ENCODE measurements at places on chromosomes 3 and 15.

DNA sequence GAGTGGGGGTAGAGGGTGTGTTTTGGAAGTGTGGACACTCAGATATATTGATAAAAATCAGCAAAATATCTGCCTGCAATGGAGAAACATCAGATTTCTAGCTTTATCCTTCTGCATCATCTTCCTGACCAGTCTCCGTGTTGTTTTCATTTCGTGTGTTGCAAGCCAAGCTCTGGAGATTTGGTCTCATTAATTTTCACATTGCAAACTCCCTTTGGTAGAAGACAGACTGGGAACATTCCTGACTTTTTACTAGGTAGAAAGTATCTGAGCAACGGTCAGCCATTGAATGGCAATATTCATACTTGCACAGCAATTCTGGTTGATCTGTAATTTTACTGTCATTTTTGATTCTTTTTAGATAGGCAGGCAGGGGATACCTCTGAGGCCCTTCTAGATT lies 30.4 kb downstream of the FSTL1 start:
- no peak for DNase-seq
- H3K36me3 ChIP-seq: peaks cover 8% of the 10 kb centered on the region
- H3K4me1 ChIP-seq: peaks cover 83% of the 10 kb centered on the region
- H3K27ac ChIP-seq: peak overlapping the region; percentile 95

- H3K36me3 ChIP-seq: no peaks in the 10 kb centered on the region
- no peak overlapping the region for H3K4me3 ChIP-seq
- H3K27ac ChIP-seq: peak overlapping the region; percentile 32
- H3K27me3 ChIP-seq: no peaks in the 10 kb centered on the region
- DNase-seq: no peak
- peaks cover 27% of the 10 kb centered on the region for H3K4me1 ChIP-seq
These were observed 268.0 kb downstream of the EPHA3 start for GRCh38 chr3:89375451-89375850.

GRCh38 chr3:112807685-112808084 lies 39.0 kb downstream of the CD200R1L start:
- H3K27ac ChIP-seq: no peak overlapping the region
- no peak for DNase-seq
- peaks cover 49% of the 10 kb centered on the region for H3K4me1 ChIP-seq
- no peak overlapping the region for H3K4me3 ChIP-seq
- no peaks in the 10 kb centered on the region for H3K27me3 ChIP-seq

- no peak overlapping the region for H3K27ac ChIP-seq
- H3K36me3 ChIP-seq: peaks cover 26% of the 10 kb centered on the region
- no peaks in the 10 kb centered on the region for H3K27me3 ChIP-seq
- H3K4me1 ChIP-seq: peaks cover 24% of the 10 kb centered on the region
- DNase-seq: no peak
- H3K4me3 ChIP-seq: no peak overlapping the region
These were observed 23.2 kb downstream of the SELENOT start for GRCh38 chr3:150626148-150626930.

DNA sequence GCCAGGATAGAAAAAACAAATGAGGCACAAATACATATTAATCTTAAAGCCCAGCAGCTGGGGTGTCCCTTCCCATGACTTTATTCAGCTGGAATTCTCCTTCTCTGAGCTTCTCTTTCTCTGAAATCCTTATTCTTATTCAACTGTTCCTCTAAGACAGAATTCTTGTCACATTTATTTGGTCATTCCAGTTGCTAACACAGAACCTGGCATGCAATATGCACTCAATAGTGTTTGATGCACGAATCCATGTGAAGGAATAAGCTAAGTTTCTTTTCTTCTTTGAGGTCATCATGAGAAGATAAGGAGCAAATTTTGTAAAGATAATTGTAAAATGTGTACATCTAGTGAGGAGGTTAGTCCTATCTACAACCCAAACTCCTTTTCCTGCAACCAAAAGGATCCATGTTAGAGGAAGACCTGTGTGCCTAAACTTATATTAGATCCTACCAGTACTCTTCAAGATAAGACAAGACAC lies 154.2 kb upstream of the KCNMB2 start:
- H3K27ac ChIP-seq: peak overlapping the region; percentile 75
- H3K4me1 ChIP-seq: peaks cover 55% of the 10 kb centered on the region
- DNase-seq: no peak
- H3K27me3 ChIP-seq: no peaks in the 10 kb centered on the region

GRCh38 chr3:161781381-161781780 lies 284.8 kb downstream of the OTOL1 start:
- peak overlapping the region; percentile 92 for H3K27ac ChIP-seq
- DNase-seq: no peak
- H3K4me1 ChIP-seq: peaks cover 18% of the 10 kb centered on the region
- peak overlapping the region; percentile 17 for H3K4me3 ChIP-seq

DNA sequence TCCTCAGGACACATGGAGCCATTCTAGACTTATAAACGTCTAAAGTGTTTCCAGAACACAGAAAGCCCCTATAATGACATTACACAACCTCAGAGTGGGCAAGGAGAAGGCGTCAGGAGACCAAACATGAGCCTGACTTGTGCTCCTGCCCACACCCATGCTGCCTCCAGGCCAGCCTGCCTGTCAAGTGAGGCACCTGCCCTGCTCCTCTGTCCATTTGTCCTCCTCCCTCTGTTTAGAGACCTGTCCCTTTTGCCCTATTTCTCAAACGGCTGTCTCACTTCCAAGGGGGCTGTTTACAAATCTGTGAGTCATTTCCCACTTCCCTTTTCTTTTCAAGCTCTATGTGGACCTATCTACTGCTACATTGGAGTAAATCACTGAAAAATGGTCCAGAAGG lies 21.0 kb downstream of the ZDHHC3 start:
- no peaks in the 10 kb centered on the region for H3K36me3 ChIP-seq

GRCh38 chr3:171511450-171511849 lies 51.2 kb upstream of the TNIK start:
- no peak for DNase-seq
- H3K4me3 ChIP-seq: no peak overlapping the region
- no peaks in the 10 kb centered on the region for H3K36me3 ChIP-seq
- no peaks in the 10 kb centered on the region for H3K4me1 ChIP-seq

DNA sequence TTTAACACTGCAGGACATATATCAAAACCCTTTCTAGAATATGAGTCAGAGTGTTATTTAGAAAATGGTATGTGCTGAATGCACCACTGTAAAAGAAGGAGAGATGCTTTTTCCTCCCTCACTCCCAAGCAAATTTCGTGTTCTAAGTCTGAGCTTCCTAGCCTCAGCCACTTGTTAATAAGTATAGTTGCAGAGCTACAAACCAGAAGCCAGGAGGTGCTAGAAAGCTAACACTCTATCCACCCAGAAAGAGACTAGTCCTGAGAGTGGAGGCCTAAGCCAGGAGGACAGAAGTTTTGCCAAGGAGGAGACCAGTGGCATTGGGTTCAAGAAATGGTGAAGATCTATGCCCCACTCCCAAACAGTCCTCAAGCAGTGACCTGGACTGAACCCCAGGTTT lies 40.5 kb upstream of the GYG1 start:
- no peak for DNase-seq
- no peak overlapping the region for H3K4me3 ChIP-seq
- no peaks in the 10 kb centered on the region for H3K27me3 ChIP-seq
- no peak overlapping the region for H3K27ac ChIP-seq

DNA sequence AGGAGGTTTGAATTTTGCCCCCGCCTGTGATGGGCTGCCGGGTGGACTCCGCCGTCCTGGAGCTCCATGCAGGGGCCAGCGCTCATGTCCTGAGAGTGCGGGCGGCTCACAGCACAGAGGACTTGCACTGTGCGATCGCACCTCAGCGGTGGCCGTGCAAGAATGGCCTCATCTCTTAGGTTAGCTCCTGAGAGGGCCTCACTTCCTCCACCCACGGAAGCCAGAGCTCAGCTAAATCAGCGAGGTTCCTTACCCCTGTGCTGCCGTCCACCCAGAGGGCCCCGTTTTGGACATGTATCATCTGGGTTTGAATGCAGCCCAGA lies 72.0 kb upstream of the PCSK6 start:
- peaks cover 26% of the 10 kb centered on the region for H3K27me3 ChIP-seq
- DNase-seq: no peak
- no peak overlapping the region for H3K27ac ChIP-seq
- no peak overlapping the region for H3K4me3 ChIP-seq
- no peaks in the 10 kb centered on the region for H3K36me3 ChIP-seq

DNA sequence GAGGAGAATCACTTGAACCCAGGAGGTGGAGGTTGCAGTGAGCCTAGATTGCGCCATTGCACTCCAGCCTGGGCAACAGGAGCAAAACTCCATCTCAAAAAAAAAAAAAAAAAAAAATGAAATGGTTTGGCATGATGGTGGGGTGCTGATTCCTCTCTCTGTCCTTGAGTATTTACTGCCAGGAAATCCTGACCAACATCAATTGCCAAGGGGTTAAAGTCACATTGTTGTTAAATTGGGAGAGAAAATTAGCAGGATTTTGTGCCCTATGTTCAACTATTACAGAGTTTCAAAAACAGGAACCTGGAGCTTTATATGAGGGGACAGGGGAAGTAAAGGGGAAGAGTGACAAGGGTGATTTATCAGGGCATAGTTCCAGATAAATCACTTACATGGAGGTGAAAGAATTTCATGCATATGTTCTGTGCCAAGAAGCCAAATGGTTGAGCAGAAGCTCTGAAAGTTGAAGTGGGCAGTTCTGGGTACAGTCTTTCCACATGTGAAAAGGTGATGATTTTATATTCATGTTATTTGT lies 70.5 kb upstream of the TSEN2 start:
- H3K27me3 ChIP-seq: no peaks in the 10 kb centered on the region
- H3K4me1 ChIP-seq: peaks cover 32% of the 10 kb centered on the region
- H3K4me3 ChIP-seq: no peak overlapping the region
- no peak overlapping the region for H3K27ac ChIP-seq

DNA sequence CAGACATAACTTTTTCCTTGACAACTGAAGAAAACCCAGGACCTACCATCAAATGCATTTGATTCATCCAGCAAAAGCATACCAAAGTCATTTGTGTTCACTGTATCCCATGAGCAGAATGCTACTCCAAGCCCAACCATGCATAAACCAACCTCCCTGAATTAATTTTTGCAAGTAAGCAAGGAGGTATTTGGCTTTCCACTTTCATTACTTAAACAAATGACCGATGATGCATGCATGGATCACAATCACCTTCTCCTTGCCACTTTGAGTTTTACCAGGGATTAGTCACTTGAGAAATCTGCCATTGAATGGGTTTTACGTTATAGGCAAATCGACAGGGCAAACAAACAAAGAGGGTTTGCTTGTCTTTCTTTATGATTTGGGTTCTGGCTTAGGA lies 214.8 kb downstream of the FMN1 start:
- no peak overlapping the region for H3K27ac ChIP-seq
- no peak for DNase-seq
- H3K36me3 ChIP-seq: no peaks in the 10 kb centered on the region
- H3K4me3 ChIP-seq: no peak overlapping the region

- no peaks in the 10 kb centered on the region for H3K27me3 ChIP-seq
- peak overlapping the region; percentile 41 for H3K27ac ChIP-seq
- H3K4me1 ChIP-seq: peaks cover 60% of the 10 kb centered on the region
- peaks cover 32% of the 10 kb centered on the region for H3K36me3 ChIP-seq
- DNase-seq: no peak
- peak overlapping the region; percentile 94 for H3K4me3 ChIP-seq
These were observed 2.9 kb downstream of the CCNL1 start for GRCh38 chr3:157156837-157157635.

DNA sequence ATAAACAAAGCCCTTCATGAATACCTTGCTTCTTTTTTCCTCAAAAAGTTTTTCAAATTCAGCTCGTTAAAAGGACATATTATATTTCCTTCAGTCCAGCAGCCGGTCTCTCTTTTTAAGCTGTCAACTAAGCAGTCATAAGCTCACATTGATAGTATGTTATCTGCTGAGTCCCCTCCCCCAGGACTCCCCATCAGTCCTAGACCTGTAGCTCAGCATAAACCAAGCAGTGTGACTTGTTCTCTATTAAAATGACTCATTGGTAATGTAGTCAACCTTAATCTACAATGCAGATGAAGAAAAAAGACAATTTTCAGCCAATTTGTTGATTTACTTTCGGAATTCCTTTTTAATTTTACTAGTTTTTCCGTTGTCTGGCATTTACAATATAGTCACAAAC lies 483.8 kb downstream of the MECOM start:
- H3K27ac ChIP-seq: no peak overlapping the region
- no peaks in the 10 kb centered on the region for H3K36me3 ChIP-seq
- DNase-seq: no peak
- H3K27me3 ChIP-seq: no peaks in the 10 kb centered on the region
- H3K4me1 ChIP-seq: peaks cover 21% of the 10 kb centered on the region

- no peak for DNase-seq
- H3K27ac ChIP-seq: no peak overlapping the region
- H3K36me3 ChIP-seq: no peaks in the 10 kb centered on the region
- no peak overlapping the region for H3K4me3 ChIP-seq
- H3K4me1 ChIP-seq: peaks cover 36% of the 10 kb centered on the region
These were observed 1039.6 kb downstream of the ROBO2 start for GRCh38 chr3:78079514-78079913.

DNA sequence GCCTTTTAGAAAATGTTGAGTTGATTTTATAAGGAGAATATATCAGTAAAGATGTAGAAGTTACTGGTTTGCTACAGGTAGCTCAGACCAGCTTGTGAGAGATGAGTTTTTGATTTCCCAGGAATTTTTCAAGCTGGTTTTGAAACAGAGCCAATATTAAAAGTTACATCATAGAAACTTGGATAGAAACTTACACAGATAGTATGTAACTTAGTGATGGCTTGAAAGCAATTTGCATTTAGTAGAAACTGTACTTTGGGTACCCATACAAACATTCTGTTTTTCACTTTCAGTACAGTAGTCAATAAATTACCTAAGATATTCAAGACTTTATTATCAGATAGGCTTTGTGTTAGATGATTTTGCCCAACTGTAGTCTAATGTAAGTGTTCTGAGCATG lies 93.4 kb downstream of the RBMS3 start:
- no peak overlapping the region for H3K4me3 ChIP-seq
- peaks cover 40% of the 10 kb centered on the region for H3K4me1 ChIP-seq
- peak overlapping the region; percentile 4 for H3K27ac ChIP-seq
- DNase-seq: no peak
- H3K36me3 ChIP-seq: peaks cover 11% of the 10 kb centered on the region

DNA sequence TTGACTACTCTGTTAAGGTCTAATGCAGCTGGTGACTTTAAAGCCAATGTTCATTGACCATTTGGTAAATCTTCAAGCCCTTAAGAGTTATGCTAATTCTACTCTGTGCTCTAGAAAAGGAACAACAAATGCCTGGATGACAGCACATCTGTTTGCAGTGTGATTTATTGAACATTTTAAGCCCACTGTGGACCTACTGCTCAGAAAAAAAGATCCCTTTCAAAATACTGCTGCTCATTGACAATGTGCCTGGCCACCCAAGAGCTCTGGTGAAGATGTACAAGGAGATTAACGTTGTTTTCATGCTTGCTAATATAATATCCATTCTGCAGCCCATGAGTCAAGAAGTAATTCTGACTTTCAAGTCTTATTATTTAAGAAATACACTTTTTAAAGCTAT lies 110.8 kb downstream of the TBC1D5 start:
- no peak overlapping the region for H3K4me3 ChIP-seq
- H3K4me1 ChIP-seq: peaks cover 11% of the 10 kb centered on the region
- no peak overlapping the region for H3K27ac ChIP-seq
- no peaks in the 10 kb centered on the region for H3K27me3 ChIP-seq
- DNase-seq: no peak

- DNase-seq: no peak
- no peak overlapping the region for H3K27ac ChIP-seq
- no peaks in the 10 kb centered on the region for H3K27me3 ChIP-seq
- H3K36me3 ChIP-seq: peaks cover 2% of the 10 kb centered on the region
- no peak overlapping the region for H3K4me3 ChIP-seq
These were observed 11.2 kb downstream of the MYD88 start for GRCh38 chr3:38149708-38150107.

- peaks cover 10% of the 10 kb centered on the region for H3K4me1 ChIP-seq
- H3K27ac ChIP-seq: no peak overlapping the region
- no peaks in the 10 kb centered on the region for H3K27me3 ChIP-seq
- DNase-seq: no peak
- H3K4me3 ChIP-seq: no peak overlapping the region
These were observed 820.0 kb upstream of the SEMA6D start for GRCh38 chr15:46897266-46897665.

Data from mesothelial cell of epicardium (in vitro differentiated cells).